Uterus (tissue), 4 donors: ENCODE measurements at places on chromosomes 1 and 21.
A peak's percentile ranks its signal among the peaks of the same experiment; 100 is the strongest.

DNA sequence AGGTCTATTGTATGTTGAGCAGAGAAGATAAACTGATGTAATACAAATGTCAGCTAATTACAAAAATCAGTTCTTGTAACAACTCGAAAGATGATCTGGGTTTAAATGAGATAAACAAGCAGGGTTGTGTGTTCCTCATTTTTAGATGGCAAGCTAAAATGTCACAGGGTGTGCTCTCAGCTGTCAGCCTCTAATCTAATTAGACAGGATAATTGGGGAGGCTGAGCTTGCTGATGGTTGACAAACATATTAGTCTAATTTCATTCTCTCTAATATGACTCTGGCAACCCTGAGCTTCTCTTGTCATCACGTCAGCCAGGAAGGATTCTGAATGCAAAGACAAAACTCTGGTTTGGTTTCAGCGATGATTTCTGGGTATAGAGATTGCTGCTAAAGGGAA is 335.3 kb upstream of the KAZN start:
- DNase-seq, result no peak

GRCh38 chr1:64312431-64312830 is 109.0 kb downstream of the UBE2U start:
- no peak for DNase-seq

GRCh38 chr1:15180945-15181523 is 27.5 kb downstream of the TMEM51 start:
- no peak for DNase-seq

- DNase-seq, result no peak
These were observed 62.1 kb downstream of the PRKCZ start for GRCh38 chr1:2112280-2112701.

GRCh38 chr1:116532671-116533428 is 38.0 kb downstream of the CD58 start:
- DNase-seq, result no peak

- no peak for DNase-seq
These were observed 107.6 kb downstream of the LHX9 start for GRCh38 chr1:198024782-198025181.

DNA sequence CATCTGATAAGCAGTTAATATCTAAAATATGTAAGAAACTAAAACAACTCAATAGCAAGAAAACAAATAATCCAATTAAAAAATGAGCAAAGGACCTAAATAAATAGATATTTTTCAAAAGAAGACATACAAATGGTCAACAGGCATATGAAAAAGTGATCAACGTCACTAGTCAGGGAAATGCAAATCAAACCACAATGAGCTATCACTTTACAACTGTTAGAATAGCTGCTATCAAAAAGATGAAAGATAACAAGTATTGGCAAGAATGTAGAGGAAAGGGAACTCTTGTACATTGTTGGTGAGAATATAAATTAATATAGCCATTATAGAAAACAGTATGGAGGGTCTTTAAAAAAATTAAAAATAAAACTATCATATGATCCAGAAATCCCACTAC is 40.7 kb upstream of the NEK7 start:
- DNase-seq, result no peak

GRCh38 chr1:8214501-8215173 is 103.3 kb upstream of the SLC45A1 start:
- no peak for DNase-seq

DNA sequence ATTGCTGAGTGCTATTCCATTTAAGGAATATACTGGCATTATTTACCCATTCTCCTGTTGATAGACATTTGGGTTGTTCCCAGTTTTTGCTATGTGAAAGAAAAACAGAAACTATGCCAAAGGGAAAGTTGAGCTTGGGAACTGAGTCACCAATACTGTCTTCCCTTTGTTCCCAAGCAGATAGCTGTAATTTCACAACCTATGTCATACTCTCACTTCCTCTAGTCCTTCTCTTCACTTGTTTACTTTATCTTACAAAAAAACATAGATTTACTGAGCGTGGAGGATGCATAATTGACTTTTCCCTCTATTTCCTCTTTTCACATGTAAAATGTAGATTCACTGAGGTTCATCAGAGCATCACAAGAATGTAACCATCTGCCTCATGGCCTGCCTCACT is 32.4 kb upstream of the PGBD5 start:
- DNase-seq, result no peak

- peak; percentile 78 for DNase-seq
These were observed 2.2 kb downstream of the ZC3H12A start for GRCh38 chr1:37476460-37477197.

DNA sequence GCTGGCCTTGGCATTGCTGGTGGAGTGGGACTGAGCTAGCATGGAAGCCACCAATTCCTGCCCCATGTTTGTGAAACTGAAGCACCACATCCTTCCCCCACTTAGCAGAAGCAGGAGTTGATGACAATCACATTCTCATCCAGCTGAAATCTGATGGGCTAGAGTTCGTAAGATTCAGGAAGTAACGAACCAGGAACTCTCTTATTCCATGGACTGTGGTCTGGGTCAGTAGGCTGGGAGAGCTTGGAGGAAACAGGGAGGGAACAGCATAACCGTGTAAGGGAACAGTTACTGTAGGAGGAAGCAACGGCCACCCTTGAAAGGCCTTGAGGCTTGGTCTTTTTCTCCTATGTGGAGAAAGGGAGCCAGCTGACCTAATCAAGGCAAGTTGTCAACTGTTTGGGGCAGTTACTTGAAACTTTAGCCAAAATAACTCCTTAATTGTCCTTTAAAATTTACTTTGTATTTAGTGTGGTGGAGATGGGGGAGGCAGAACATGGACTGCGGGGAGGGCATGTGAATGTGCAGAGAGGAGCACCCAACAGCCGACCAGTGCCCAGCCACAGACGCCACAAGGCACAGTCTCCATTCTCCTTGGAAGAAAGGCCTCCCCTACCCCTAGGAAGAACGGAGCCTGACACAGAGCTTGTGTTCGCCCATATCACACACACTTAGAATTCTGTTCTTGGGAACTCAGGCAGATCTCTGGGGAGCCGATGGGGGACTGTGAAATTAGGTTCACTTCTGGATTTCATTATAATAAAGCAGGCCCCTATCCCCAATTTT is 2.0 kb upstream of the COQ8A start:
- no peak for DNase-seq

GRCh38 chr1:197725044-197725443 is 50.2 kb downstream of the DENND1B start:
- DNase-seq, result no peak

DNA sequence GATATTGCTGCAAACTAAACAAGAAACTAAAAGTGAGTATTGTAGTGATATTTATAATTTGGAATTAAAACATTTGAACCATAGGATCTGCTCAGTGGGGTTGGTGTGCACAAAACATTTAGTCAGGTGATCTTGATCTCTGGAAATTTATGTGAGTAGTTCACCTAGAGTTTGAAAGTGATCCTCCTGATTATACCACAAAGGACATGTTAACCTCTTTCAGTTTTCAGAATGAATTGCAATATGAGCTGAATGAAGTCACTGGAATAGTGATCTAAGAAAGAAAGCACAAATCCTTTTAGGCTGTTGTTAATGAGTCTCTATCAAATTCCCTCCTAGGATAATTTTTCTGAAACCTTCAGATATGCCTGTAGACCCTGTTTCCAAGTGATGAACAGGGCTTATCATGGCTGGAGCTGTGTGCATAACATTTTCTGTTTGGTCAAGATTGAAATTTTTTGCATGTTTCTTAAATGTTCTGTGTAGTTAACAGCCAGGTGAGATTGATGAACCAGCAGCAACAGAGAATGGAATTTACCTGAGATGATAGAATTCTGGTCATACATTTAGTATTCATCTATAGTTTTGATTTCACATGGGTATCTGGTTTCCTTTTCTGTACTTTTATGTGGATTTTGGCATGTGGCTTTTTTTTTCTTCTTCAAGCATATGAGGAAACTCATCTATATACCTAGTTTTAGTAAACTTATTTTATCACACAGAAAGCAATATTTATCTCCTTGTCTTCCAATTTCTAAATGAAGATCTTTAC is 25.5 kb downstream of the CDC14A start:
- DNase-seq, result no peak

GRCh38 chr21:42381347-42381984 is 14.4 kb downstream of the TMPRSS3 start:
- DNase-seq, result no peak

GRCh38 chr1:241518476-241519307 is 863 bp downstream of the FH start:
- DNase-seq, result peak; percentile 11

DNA sequence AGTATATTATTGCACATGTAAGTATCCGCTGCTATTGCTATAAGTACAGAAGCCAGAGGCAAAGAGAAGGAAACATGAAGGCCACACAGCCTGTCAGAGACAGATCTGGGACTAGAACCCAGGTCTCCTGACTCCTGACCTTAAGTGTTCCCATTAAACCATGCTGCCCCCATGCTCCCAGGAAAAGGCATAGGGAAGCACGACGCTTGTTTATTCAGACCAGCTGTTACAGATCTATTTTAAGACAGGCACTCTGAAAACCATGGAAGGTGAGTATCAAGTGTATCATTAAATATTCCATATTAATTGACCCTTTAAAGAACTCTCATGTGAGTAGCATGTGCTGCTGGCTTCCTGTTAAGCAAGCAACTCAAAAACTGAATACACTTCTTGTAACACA is 11.4 kb downstream of the VAV3 start:
- DNase-seq, result no peak

- DNase-seq, result no peak
These were observed 226.8 kb downstream of the LMX1A start for GRCh38 chr1:165129568-165130164.

GRCh38 chr1:217525773-217526490 is 105.0 kb downstream of the GPATCH2 start:
- DNase-seq, result no peak

GRCh38 chr1:15738416-15739113 is 2.5 kb downstream of the SLC25A34 start:
- peak; percentile 12 for DNase-seq

- DNase-seq, result no peak
These were observed 329.9 kb upstream of the PROX1 start for GRCh38 chr1:213657879-213658278.

DNA sequence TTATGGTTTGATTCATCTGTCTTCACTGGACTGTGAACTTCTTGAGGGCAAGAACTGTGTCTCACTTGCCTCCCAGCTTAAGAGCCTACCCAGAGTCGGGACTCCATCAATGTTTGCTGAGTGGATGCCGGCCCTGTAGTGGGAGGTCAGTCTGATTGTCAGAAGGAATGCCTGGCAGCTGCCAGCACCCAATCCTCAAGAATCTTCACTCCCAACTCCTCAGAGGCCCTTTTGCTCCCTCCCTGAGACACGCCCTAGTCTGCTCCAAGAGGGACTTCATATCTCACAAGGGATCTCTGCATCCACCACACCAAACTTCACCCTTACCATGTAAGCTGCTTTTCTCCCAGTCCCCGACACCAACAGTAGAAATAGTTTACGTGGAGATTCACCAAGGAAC is 15.2 kb upstream of the KDM4A start:
- DNase-seq, result no peak

DNA sequence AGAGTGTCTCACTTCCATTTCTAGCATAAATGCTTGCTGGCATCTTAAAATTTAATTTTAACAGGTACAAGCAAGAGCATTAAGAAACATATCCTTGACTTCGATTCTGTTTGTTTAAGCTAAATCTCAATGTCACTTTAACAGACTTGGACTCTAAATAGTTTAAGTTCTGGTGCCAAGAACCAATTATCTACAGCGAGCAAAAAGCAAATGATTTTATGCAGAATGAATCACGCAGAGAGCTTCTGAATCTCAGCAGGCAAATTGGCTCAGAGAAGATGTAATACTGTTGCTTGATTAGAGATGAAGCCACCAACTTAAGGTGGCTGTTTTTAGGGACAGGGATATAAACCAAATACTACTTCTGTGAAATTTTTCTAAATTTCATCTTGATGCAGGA is 117.0 kb upstream of the PLD5 start:
- DNase-seq, result no peak

- DNase-seq, result no peak
These were observed 14.2 kb downstream of the KCNAB2 start for GRCh38 chr1:6059866-6060265.

DNA sequence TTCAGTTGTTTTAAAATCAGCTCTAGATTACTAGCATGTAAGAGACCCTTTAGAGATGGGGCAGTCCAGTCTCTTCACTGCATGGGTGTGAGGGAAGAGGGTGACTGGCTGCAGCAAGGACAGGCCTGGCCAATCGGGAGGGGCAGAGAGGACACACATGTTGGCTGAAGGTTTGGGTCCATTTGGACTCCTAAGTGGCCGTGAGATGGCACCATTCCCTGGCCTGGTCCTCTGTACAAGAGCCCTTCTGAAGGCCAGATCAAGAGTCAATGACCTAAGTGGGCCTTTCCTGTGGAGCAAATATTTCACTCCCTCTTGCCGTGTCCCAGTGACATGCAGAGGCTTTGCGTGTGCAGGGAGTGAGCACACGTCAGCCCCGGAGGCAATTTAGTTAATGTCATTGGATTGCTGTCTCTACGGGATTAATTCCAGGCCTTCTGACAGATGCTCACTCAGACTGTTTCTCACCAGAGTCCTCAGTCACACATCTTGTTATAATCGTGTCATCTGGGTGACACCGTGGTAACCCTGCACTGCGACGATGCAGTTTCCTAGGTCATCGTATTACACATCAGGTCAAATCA is 613.0 kb downstream of the NPHP4 start:
- DNase-seq, result no peak

GRCh38 chr21:42627527-42628289 is 25.7 kb upstream of the PDE9A start:
- DNase-seq, result no peak

DNA sequence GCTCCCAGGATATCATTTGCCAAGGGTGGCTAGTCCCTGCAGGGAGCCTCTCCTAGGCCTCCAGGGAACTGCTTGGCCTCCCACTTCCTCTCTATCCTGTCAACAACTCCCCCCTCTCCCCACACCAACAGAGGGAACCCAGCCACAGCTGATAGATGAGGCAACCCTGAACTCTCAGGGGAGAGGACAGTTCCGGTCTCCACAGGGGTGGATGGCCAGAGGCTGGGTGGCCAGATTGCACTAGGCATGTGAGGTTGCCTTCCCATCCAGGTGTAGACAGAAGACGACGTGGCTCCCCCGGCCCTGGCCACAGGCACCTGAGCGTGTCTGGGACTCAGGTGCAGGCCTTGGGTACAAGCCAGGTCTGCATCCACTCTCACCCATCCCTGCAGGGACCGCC is 53.3 kb downstream of the TOR1AIP2 start:
- DNase-seq, result no peak

GRCh38 chr1:225549821-225550220 is 103.1 kb downstream of the ENAH start:
- DNase-seq, result no peak

- no peak for DNase-seq
These were observed 87.2 kb upstream of the POU3F1 start for GRCh38 chr1:38133756-38134155.

GRCh38 chr1:202615501-202616354 is 94.5 kb downstream of the SYT2 start:
- DNase-seq, result no peak

GRCh38 chr1:214552174-214552608 is 789 bp upstream of the PTPN14 start:
- peak; percentile 66 for DNase-seq

- DNase-seq, result no peak
These were observed 123.7 kb upstream of the EDN2 start for GRCh38 chr1:41608211-41608610.

- DNase-seq, result peak; percentile 74
These were observed 590 bp downstream of the CNN3 start for GRCh38 chr1:94926126-94926914.
